ENCODE measurements at places on chromosomes 2 and 18.

- no peak for DNase-seq
Observed at GRCh38 chr2:64135421-64135820, 8.8 kb downstream of the PELI1 start.

DNA sequence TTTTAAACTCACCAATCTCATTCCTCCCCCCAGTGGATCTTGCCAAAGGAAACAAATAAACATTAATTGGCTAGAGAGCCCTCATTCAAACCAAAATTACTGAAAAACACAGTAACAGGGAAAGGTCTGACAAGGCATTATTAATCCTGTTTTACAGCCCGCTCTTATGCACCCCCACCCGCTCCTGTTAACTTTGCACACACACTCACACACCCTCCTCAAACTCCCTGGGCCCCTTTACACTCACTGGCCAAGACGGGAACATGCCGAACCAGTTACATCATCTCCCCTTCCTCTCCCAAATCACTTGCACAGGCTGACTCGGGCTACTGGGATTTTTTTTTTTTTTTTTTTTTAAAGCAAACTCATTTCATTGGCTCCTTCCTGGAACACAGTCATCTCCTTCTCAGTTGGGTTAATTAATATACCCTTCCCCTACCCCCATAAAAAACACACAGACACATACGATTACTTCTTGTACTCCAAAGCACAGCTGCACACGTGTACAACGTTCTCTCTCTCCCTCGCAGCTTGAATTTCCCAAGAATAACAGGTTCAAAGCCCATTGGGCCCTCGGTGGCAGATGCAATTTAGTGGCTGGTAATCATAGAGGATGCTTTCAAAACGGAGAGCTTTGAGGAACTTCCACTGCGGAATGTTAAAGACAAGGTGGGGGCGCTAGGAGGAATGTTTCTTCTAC, 31.8 kb downstream of the KLF7 start:
- DNase-seq = peak; percentile 61

DNA sequence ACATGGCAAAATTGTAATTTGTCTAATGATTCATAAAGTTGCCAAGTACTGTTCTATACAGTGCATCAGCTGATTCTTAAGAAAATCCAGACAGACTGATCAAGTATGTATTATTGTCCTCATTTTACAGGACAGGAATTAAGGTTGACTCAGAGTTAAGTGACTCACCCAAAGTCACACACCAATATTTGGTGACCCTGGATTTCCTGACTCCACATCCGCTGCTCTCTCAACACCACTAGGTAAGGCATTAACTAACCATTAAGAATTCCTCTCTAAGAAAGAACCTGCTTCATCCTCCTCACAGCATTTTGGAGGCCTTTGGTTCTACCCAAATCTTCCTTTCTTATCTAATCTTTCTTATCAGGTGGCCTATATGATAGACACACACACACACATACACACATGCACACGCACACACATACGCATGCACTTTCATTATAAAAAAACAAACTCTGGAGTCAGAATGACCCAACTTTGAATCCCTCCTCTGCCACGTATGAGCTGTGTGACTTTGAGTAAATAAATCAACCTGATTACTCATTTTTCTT, 150.8 kb downstream of the ANKRD44 start:
- no peak for DNase-seq

- no peak for DNase-seq
Observed at GRCh38 chr2:43759195-43759594, 14.6 kb upstream of the DYNC2LI1 start.

DNA sequence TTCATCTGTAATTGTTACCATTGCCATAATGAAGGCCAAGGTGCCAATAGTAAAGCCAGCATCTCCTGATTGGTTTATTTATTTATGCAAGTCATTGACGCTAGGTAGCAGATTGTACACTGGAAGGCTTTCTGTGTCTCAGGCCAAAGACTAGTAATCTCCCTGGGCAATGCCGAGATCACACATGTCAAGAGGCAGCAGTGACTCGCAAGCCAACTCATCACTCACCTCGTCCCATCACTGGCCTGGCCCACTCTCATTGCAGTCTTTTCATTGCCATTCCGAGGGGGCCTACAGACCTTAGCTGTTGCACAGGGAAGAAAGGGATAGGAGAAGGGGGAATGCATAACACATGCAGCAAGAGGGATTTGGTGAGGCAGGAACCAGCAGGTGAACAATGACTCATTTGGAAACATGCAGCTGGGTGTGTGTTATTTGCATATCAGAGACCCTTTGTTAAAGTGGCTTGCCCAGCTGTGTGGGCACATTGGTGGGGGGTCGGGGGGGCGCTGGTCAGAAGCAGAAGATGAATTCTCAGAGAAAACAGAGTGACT, 448.7 kb upstream of the HNRNPA3 start:
- DNase-seq = no peak

- DNase-seq = no peak
Observed at GRCh38 chr2:199307461-199307860, 150.3 kb downstream of the SATB2 start.

GRCh38 chr2:110714452-110715224, 17.7 kb upstream of the ACOXL start:
- no peak for DNase-seq

- DNase-seq = no peak
Observed at GRCh38 chr2:37873229-37873628, 51.9 kb upstream of the RMDN2 start.

DNA sequence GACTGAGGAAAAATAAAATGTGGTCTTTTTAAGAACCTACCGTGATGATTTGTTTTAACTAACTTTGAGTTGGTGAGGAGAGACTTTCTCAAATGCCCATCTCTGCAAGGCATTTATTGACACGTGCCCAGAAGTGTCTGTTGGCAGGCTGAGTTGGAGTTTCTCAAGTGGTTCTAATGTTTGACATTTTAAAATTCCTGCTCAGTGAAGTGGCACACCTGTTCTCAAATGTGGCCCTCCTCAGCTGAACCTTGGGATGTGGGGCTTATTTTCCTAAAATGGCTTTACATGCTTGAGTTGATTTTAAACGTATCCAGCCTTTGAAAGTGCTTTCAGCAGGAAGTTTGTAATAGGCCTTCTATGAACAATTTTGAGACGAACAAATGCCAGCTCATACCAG, 876 bp upstream of the CAVIN2 start:
- DNase-seq = no peak

- no peak for DNase-seq
Observed at GRCh38 chr18:52219102-52219501, 120.9 kb upstream of the DCC start.

- DNase-seq = no peak
Observed at GRCh38 chr2:150122156-150122555, 365.3 kb downstream of the RND3 start.

GRCh38 chr2:217978536-217979150, 24.2 kb downstream of the TNS1 start:
- no peak for DNase-seq

DNA sequence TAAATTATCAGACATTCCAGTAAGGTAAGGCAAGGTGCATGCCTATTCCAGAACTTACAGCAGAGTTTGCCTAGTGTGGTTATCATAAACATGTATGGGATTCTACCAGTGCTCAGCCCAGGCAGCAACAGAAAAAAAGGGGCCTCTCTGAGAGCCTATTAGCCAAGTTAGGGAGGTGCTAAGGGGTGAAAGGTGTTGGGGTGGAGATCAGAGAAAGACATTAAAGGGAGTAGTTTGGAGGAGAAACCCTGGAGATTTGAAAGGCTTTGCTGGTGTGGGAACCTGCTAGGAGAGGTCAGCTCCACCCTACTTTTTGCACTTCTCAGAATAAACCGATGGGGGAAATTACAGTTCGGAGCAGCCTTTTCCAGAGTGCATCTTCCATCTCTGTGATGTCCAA, 2.9 kb downstream of the ARPC2 start:
- no peak for DNase-seq

GRCh38 chr2:74639550-74639949, 8.6 kb downstream of the M1AP start:
- no peak for DNase-seq

- no peak for DNase-seq
Observed at GRCh38 chr18:56374007-56374655, 264.3 kb downstream of the TXNL1 start.

DNA sequence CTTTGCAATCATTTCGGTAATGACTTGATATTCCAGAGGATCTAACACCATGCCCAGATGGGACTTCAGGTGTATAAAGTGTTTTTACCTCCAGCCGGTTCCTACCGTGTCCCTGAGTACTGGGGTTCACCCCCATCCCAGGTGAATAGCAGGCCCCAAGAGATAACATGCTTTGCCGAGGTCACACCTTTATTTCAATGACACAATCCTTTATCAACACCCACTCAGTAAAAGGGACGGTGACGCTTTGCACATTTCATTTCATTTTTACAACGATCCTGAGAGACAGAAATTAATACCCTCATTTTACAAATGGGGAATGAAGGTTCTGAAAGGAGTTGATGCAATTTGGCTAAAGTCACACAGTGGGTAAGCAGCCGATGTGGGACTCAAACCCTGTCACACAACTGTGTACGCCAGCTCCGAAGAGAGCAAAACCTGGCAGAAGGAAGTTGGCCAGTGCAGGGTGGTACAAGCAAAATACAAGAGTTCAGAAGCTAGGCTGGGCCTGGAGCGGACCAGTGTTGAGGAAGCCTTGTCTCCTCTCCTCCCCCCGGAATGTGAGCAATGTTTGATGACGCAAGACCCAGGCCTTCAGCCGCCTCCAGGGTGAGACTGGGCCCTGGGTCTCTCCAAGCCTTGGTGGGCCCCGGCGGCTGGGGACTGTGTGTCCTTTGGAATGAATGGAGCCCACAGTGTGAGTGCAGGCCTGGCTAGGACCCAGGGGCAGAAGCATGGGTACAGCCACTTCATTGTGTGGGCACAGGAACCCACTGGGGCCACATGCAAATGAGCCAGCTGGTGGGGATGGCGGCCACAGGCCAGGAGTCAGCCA, 139.6 kb upstream of the MYCN start:
- no peak for DNase-seq

GRCh38 chr2:145464866-145465265, 944.9 kb upstream of the ZEB2 start:
- DNase-seq = no peak

GRCh38 chr2:75375646-75376582, 176.6 kb upstream of the TACR1 start:
- no peak for DNase-seq

DNA sequence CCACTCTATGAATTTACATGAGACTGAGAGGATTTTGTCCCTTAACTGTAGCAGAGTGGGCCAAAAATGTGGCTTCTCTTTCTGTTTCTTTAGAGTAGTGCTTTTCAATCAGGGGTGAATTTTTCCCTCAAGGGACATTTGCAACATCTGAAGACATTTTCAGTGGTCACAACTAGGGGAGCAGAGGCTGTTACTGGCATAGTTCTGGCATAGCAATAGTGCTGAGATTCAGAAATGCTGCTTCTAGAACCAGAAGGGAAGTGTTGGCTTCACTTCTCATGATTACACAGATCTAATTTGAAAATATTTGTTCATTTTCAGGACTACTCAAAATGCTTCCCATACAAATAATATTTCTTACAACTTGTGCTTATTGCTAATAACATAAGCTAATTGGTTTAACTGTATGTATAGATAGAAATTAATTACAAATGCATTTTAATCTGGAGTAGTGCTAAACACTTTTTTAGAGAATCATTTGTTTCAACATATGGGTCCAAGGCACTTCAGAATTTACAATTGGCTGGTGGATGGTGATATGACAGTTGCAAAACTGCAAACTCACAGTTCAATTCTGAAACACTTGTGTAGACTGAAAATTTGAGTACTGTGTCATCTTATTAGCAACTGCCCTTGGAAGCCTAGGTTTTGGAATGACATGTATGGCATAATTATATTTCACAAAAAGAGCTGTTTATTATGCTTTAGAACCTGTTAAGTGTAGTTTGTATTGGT, 526.7 kb downstream of the THSD7B start:
- DNase-seq = no peak

GRCh38 chr2:80238692-80239469, 65.7 kb downstream of the LRRTM1 start:
- no peak for DNase-seq

DNA sequence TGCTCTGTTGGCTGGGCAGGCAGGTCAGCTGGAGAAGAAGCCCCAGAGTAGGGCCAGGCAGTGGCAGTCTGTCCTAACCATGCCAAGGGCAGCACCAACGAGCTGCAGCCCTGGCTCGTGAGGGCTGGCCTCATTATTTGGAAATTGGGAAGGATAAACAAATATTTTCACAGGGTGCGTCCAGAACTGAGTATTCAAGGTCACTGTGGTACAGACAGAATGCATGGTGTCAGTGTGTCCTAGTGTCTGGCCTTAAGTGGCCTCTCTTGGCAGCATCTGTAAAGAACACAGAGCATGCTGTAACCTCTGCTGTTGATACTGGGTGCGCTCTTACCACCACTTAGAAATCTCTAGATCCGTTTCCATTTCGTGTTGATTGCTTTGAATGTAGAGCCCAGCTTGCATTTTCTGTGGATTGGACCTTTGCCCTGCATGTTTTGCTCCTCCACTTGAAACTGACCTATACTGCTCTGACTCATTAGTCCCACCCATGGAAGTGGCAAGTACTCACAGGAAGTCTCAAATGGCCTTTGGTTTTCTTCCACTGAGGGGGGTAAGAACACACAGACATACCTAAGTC, 88.2 kb downstream of the GREB1L start:
- DNase-seq = no peak

GRCh38 chr18:49250816-49251388, 209.5 kb downstream of the DYM start:
- no peak for DNase-seq

- DNase-seq = no peak
Observed at GRCh38 chr2:67626656-67627055, 229.5 kb downstream of the ETAA1 start.

DNA sequence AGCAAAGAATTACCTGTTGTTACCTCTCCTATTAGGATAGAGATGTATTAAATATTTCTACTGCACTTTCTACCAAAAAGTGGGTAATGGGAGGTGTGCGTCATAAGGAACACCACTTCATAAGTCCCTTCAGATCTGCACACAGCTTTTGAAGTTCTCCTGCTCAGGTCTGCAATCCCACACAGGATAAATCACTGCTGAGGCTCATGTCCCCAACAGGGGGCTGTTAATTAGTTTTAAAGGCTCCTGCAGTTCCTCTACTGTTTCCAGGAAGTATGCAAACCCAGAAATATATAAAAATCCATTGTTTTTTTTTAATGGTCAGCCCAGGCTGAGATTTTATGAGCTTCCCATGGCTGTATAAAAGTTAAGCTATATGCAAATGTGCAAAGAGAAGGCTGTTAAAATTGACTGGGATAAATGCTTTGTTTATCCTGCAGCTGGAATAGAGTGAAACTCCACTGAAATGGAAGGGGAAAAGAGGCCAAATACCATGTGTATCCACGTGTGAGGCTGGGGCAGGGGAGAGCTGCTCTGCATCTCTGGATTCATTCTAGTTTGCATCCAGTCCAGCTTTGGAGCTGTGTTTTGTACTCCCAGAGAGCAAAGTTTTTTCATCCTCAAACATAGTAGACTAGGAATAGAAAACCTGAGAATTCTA, 903.7 kb downstream of the TDRD15 start:
- no peak for DNase-seq

Measured in ascending aorta (tissue), 2 donors.